ENCODE measurements at places on chromosomes 16 and 17. TPM values are rescaled to one million over a fixed set of nuclear protein-coding genes. Genes with fewer than 3 reads are reported as not detected.

GRCh38 chr16:77951788-77952187 lies 70.6 kb upstream of the CLEC3A start:
- no peaks in the 10 kb centered on the region for H3K36me3 ChIP-seq
- H3K4me1 ChIP-seq, result peaks cover 4% of the 10 kb centered on the region
- H3K4me3 ChIP-seq, result no peak overlapping the region
- no peaks in the 10 kb centered on the region for H3K27me3 ChIP-seq
- DNase-seq, result peak; percentile 1

- peaks cover 54% of the 10 kb centered on the region for H3K4me1 ChIP-seq
- H3K36me3 ChIP-seq, result no peaks in the 10 kb centered on the region
- no peak overlapping the region for H3K27ac ChIP-seq
- DNase-seq, result no peak
Measured at GRCh38 chr17:45290269-45290765, 26.5 kb downstream of the MAP3K14 start.

DNA sequence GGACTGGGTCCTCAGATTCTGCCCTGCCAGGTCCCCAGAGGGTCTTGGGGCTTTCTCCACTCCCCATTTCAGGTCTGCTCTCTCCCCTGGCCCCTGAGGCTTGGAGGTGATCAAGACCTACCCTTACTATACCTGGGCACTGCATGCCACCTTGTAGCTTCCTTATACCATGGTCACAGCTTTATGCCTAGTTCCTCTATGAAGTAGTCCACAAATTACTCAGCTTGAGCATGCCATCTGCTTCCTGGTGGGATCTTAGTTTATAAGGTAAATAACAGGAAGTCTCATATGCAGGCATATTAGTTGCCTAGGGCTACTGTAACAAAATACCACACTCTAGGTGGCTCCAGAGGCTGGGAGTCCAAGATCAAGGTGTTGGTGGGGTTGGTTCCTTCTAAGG lies 11.0 kb upstream of the PMFBP1 start:
- DNase-seq, result no peak
- no peak overlapping the region for H3K4me3 ChIP-seq

DNA sequence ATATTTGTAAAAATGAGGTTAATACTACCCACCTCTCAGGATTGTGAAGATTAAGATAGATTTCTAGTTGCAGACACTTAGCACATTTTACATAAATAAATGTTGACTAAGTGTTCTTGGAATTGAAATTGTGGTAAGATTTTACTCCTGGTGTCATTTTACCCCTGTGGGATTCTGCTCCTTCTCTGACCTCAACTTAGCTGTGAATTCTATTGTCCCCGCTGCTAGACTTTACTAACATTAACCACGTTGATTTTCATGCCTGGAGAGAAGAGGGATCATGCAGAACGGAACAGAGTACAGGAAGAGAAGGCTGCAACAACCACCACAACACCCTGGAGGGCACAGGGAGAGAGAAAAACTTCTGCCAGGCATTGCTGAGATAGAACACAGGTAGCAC lies 2.1 kb upstream of the TOM1L1 start:
- no peak overlapping the region for H3K27ac ChIP-seq
- H3K4me3 ChIP-seq, result no peak overlapping the region
- H3K4me1 ChIP-seq, result peaks cover 8% of the 10 kb centered on the region
- H3K36me3 ChIP-seq, result no peaks in the 10 kb centered on the region

DNA sequence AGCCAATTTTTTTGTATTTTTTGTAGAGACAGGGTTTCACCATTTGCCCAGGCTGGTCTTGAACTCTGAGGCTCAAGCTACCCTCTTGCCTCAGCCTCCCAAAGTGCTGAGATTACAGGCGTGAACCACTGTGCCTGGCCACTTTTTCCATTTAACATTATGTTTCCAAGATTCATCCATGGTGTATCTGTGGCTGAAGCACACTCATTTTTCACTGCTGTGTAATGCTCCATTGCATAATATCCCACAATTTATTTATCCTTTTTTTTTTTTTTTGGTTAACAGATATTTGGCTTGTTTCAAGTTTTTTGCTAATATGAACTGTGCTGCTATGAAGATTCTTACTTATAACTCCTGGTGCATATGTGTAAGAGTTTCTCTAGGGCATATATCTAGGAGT lies 1.9 kb upstream of the NUP93 start:
- H3K4me1 ChIP-seq, result peaks cover 14% of the 10 kb centered on the region
- no peaks in the 10 kb centered on the region for H3K36me3 ChIP-seq
- DNase-seq, result no peak
- H3K27ac ChIP-seq, result no peak overlapping the region
- peak overlapping the region; percentile 60 for H3K4me3 ChIP-seq

- H3K36me3 ChIP-seq, result no peaks in the 10 kb centered on the region
- no peaks in the 10 kb centered on the region for H3K4me1 ChIP-seq
- no peaks in the 10 kb centered on the region for H3K27me3 ChIP-seq
Measured at GRCh38 chr17:5055543-5055942, 20.3 kb upstream of the SLC52A1 start.

GRCh38 chr16:20875355-20875650 lies 24.9 kb downstream of the DCUN1D3 start:
- no peaks in the 10 kb centered on the region for H3K36me3 ChIP-seq
- peaks cover 49% of the 10 kb centered on the region for H3K4me1 ChIP-seq
- no peak for DNase-seq
- no peak overlapping the region for H3K4me3 ChIP-seq
- H3K27me3 ChIP-seq, result no peaks in the 10 kb centered on the region

GRCh38 chr16:66342294-66342900 lies 24.1 kb upstream of the CDH5 start:
- peaks cover 8% of the 10 kb centered on the region for H3K27me3 ChIP-seq
- peak; percentile 38 for DNase-seq
- H3K36me3 ChIP-seq, result no peaks in the 10 kb centered on the region

DNA sequence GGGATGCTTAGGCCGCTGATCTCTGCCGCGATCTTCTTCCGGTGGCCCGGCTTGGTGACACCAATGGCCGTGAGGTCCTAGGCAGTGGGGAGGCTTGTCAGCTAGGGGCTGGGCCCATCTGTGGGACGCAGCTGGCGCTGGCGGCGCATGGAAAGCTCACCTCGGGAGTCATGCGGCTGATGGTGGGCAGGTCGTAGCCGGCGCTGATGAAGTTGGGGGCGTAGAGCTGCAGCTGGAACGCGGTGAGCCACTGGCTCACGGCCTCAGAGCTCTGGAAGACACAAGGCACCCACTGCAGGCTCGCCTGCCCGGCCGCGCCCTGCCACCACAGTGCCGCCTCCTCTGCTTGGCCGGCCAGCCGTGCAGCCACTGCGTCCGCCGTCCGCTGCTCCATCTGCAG lies 12.7 kb downstream of the CASKIN1 start:
- H3K36me3 ChIP-seq, result no peaks in the 10 kb centered on the region
- DNase-seq, result no peak
- H3K27me3 ChIP-seq, result no peaks in the 10 kb centered on the region
- H3K4me3 ChIP-seq, result no peak overlapping the region

- no peak overlapping the region for H3K4me3 ChIP-seq
- no peaks in the 10 kb centered on the region for H3K4me1 ChIP-seq
- no peaks in the 10 kb centered on the region for H3K27me3 ChIP-seq
- no peak for DNase-seq
- H3K36me3 ChIP-seq, result no peaks in the 10 kb centered on the region
Measured at GRCh38 chr16:63005356-63005755, 969.1 kb upstream of the CDH8 start.

GRCh38 chr16:87971933-87972332 lies 20.7 kb downstream of the BANP start:
- DNase-seq, result peak; percentile 12
- no peaks in the 10 kb centered on the region for H3K36me3 ChIP-seq
- no peak overlapping the region for H3K27ac ChIP-seq

DNA sequence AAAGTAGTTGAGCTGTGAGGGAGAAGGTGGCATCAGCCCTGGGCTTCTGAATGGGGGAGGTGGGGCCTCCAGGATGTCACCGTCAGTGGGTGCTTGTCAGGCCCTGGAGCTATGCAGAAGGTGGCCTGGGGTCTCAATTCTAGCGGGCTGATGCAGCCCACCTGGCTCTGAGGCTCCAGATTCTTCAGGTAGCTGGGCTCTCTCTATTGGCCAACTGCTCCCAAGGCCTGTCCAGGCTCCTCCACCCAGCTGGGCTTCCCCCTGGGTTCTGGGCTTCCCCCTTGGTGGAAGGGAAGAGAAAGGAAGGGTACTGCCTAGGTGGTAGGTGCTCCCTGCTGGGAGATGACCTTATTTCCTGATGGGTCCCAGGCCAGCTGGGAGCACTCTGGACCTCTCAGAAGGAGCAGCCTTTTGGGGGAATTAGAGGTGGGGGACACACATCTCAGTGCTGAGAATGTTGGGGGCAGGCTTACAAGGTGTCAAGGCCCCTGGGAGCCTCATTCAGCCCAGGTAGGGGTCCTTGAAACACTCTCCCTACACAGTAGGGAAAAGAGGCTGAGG lies 1728.3 kb downstream of the TP53TG3F start:
- H3K36me3 ChIP-seq, result no peaks in the 10 kb centered on the region
- H3K4me3 ChIP-seq, result no peak overlapping the region
- DNase-seq, result no peak
- H3K4me1 ChIP-seq, result no peaks in the 10 kb centered on the region

DNA sequence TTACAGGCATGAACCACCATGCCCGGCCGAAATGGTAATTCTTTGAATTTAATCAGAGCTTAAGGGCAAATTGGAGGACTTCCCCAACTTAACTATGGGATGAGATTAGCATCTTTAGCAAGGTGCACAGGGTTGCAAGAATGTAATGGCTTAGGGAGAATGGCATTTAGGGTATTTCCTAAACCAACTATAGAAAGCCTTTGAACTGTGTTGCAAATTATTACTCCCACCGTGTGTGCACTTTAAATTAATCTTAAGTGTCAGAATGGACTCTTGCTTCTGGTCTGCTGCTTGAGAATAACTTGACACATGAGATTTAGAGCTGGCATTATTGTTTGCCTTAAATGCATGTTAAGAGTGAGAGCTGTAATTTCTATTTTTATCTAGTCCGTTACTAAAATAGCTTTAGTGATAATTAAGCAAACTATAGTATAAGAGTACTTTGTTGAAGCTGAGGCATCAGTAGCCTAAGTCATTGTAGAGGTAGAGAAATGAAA lies 59.8 kb downstream of the TUBD1 start:
- DNase-seq, result peak; percentile 34
- H3K4me3 ChIP-seq, result no peak overlapping the region
- H3K4me1 ChIP-seq, result peaks cover 32% of the 10 kb centered on the region
- H3K27ac ChIP-seq, result peak overlapping the region; percentile 85
- no peaks in the 10 kb centered on the region for H3K36me3 ChIP-seq

GRCh38 chr17:53571342-53571741 lies 251.4 kb upstream of the KIF2B start:
- H3K27ac ChIP-seq, result no peak overlapping the region
- DNase-seq, result peak; percentile 14
- no peaks in the 10 kb centered on the region for H3K36me3 ChIP-seq
- H3K4me1 ChIP-seq, result no peaks in the 10 kb centered on the region

DNA sequence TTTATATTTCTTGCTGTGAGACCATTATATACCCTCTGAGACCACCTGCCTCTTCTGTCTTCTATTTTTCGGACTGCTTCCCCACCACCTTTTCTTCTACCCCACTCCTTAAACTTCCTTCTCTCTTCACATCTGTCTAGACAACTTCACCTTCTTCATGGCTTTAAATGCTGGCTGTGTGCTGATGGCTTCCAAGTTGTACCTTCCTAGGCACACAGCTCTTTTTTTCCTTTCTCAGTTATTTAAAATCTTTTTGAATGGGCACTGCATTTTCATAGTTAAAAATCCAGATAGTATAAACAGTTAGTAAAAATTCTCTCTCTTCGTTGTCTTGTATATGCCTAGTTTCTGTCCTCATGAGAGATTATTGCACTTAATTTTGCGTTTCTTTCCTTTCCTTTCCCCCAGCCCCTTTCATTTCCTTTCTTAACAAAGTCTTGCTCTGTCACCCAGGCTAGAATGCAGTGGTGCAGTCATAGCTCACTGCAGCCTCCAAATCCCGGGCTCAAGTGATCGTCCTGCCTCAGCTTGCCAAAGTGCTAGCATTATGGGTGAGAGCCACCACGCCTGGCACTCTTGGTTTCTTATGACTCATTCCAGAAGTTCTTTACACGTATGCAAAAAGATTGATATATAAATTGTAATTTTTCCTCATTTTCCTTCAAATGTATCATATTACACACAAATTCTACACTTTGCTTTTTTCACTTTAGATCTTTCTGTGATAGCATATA lies 114.3 kb downstream of the NPIPB5 start:
- no peaks in the 10 kb centered on the region for H3K27me3 ChIP-seq
- no peaks in the 10 kb centered on the region for H3K4me1 ChIP-seq
- H3K36me3 ChIP-seq, result no peaks in the 10 kb centered on the region
- no peak for DNase-seq

DNA sequence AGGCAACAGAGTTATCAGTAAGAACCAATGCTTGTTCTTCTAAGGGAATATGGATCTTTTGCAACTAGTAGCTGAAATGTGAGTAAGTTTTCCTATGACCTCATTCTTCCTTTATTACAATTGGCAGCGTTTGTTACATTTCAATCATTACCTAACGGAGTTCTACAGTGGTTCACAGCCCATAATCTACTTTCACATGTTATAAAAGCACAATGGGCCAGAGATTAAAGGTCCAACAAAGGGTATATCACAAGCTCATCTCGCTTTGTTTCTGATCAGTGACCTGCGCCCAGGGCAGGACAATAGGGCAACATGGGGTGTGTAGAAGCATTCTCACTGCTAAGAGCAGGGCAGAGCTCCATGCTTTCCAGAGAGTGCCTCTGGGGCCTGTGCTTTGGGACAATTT lies 279.9 kb upstream of the DYNLRB2 start:
- H3K36me3 ChIP-seq, result no peaks in the 10 kb centered on the region
- DNase-seq, result no peak
- peaks cover 24% of the 10 kb centered on the region for H3K27me3 ChIP-seq
- H3K4me1 ChIP-seq, result no peaks in the 10 kb centered on the region

DNA sequence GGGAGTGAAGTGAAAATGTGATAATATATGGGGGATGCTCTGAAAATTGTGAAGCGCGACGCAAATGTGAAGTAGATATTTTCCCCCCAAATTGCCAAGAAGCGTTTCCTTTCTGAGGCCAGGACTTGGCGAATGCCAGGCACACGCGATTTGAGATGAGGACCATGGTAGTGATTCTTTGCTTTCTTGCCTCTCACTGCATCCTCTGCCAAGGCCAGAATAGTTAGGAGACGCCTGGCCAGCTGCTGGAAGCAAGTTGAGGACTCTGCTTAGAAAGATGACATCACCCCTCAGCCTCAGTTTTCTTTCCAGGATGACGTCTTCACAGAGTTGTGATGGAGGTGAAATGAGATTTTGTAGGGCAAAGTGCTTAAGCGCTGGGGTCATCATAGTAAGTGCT lies 25.9 kb downstream of the PIPOX start:
- DNase-seq, result peak; percentile 26
- H3K27me3 ChIP-seq, result no peaks in the 10 kb centered on the region
- H3K4me3 ChIP-seq, result no peak overlapping the region
- H3K4me1 ChIP-seq, result peaks cover 8% of the 10 kb centered on the region
- no peak overlapping the region for H3K27ac ChIP-seq

- H3K27ac ChIP-seq, result peak overlapping the region; percentile 98
- no peaks in the 10 kb centered on the region for H3K27me3 ChIP-seq
- peak overlapping the region; percentile 17 for H3K4me3 ChIP-seq
- DNase-seq, result no peak
Measured at GRCh38 chr17:42997390-42997983, 732 bp upstream of the RPL27 start.

The ASGR2 gene
- total RNA-seq, result not detected

The PTRH2 gene
- total RNA-seq, result 9.3 TPM

The NKD1 gene
- total RNA-seq, result 1.8 TPM

The RUNDC3A gene
- 5.8 TPM for total RNA-seq

The RNF135 gene
- total RNA-seq, result 2.6 TPM

The SULT1A3 gene
- 4.2 TPM for total RNA-seq

The FBXL19 gene
- total RNA-seq, result 55.1 TPM

The CD79B gene
- total RNA-seq, result not detected

Data from cardiac muscle cell (in vitro differentiated cells and primary cell).